ENCODE measurements at places on chromosomes 3 and 15.
A peak's percentile ranks its signal among the peaks of the same experiment; 100 is the strongest.

- peak; percentile 32 for DNase-seq
These were observed 4.4 kb upstream of the CLDN11 start for GRCh38 chr3:170414202-170414663.

GRCh38 chr3:141071681-141072260 lies 20.6 kb downstream of the SPSB4 start:
- no peak for DNase-seq

DNA sequence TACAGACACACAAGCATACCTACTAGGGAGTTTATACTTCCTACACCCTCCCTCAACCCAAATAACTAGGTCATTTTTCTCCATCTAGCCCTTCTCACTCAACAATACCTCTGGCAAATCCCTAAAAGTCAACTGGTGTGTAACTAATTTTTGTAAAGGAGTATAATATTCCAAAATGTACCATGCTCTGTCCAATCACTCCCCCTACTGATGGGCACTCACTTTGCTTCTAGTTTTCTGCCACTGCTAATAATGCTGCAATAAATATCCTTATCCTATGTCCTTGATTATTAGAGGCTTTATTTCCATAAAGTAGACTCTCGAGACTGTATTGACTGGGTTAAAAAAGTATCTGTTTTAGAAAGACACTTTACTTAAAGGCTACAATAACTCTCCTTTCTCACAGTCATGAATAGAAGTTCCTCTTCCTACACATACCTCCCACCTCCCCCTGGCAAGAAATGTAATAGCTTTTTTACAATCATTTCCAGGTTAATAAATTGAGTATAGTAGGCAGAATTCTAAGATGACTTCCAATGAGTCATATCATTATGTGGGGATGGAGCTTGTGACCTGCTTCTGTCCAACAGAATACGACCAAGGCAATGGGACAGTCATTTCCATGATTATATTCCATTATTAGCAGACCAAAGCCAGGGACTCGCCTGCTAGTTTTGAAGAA lies 30.0 kb downstream of the SHQ1 start:
- DNase-seq = no peak

- no peak for DNase-seq
These were observed 21.2 kb downstream of the LRRC2 start for GRCh38 chr3:46544771-46545503.

DNA sequence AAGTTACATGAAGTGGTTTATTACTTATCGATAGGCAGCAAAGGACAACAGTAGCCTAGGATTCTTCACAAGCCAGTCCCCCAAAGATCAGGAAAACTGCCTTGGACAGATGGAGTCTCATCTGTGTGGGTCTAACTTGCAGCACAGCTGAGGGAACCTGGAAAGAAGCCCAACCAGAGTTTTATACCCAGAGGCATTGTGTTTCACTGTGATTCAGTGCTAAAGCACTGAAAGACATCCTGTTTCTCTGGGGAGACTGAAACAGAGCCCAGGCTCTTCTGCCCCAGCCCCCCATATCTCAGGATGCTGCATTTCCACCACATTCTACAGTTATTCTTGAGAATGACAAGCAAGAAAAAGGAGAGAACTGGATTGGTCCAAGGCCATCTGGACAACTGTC lies 48.2 kb upstream of the PYDC2 start:
- DNase-seq = no peak

GRCh38 chr15:69232144-69232543 lies 66.6 kb upstream of the PAQR5 start:
- no peak for DNase-seq

GRCh38 chr15:100131321-100132224 lies 210.2 kb downstream of the ADAMTS17 start:
- DNase-seq = no peak

GRCh38 chr3:2029559-2029958 lies 69.1 kb upstream of the CNTN4 start:
- no peak for DNase-seq

GRCh38 chr3:187223799-187224198 lies 26.5 kb downstream of the RTP1 start:
- DNase-seq = no peak

- DNase-seq = no peak
These were observed 233.2 kb downstream of the FGF12 start for GRCh38 chr3:192494174-192494573.

GRCh38 chr15:78676424-78677110 lies 35.6 kb upstream of the CHRNB4 start:
- no peak for DNase-seq

DNA sequence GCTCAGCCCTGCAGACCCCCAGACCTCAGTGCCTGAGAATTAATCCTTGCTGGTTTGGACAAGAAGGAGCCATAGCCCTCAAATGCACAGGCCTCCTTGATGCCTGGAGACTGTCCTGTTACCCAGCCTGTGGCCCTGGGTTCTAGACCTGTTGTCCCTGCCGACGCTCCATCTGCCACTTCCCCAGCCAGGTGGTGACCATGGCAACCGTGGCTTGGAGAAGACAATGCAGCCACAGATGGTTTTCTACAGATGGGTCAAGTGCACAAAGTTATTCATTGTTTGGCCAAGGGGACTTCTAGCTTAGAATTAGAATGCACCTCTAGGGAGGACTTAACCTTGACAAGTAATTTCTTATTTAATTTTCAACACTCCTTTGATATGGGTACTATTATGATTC lies 297.1 kb downstream of the UACA start:
- DNase-seq = no peak

- DNase-seq = peak; percentile 67
These were observed 73.0 kb downstream of the OXNAD1 start for GRCh38 chr3:16337856-16338540.

GRCh38 chr15:74209997-74210671 lies 7.5 kb upstream of the STRA6 start:
- DNase-seq = no peak

DNA sequence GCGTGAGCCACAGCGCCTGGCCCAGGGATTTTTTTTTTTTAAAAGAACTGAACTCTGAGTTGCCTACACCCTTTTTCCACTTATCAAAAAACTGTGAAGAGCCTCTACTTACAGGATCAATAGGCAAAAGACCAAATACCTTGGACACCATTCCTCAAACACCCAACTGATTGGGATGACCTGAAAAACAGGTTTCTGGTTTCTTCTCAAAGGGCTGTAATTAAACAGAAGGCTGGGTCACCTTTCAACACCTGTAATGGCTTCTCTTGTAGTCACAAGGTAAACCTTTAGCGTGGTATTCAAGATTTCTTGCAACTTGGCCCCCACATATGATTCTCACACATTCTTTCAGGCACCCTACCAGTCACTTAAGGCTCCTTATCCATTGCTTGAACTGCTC lies 38.4 kb upstream of the PLXND1 start:
- DNase-seq = no peak

DNA sequence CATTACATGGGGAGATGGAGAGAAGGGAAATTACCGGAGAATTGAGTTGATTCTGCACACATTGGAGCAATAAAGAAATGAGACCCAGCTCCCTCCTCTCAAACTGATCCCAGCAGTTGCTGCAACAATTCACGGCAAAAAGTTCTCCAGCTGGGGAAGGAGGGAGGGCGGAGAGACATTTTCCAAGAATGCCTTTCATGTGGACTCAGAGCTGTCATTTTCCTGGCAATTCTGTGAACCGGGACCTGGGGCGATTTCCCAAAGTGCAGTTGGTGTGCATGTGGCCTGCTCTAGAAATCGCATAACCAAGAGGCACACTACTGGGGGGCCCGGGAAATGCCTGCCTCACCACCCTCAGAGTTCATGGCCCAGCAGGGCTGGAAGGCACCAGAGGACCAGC lies 48.7 kb upstream of the IREB2 start:
- no peak for DNase-seq

GRCh38 chr15:38626443-38627050 lies 61.9 kb upstream of the RASGRP1 start:
- DNase-seq = no peak

DNA sequence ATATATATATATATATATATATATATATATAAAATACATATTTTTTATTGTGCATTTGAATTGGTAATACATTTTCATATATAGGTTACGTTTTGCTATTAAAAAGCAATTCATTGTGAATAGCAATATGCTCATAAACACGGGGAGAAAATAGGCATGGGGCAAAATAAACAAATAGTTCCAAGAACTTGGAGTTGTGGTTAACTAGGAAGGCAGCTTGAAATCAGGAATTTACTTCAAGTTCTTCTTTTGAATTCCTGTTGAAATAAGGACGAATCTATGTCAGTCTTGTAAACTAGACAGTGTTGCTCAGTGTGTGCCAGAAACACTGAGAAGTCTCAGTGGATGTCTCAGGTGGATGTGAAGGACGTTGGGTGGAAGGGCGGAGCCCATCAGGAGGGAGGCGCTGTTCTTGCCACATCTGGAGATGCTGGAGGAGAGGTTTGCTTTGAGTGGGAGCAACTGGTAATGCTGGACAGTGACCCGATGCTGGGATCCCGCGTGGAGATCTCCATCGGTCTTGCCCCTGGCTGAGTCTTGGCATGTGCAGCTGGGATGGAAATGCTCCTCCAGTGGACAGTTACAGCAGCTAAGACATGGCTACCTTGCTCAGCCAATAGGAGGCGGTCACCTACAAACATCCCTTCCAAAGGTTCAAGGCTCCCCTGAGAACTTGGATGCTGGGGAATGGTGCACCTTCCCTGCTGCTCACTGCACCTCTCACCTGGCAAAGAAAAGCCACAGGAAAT lies 2.5 kb downstream of the IL16 start:
- no peak for DNase-seq

DNA sequence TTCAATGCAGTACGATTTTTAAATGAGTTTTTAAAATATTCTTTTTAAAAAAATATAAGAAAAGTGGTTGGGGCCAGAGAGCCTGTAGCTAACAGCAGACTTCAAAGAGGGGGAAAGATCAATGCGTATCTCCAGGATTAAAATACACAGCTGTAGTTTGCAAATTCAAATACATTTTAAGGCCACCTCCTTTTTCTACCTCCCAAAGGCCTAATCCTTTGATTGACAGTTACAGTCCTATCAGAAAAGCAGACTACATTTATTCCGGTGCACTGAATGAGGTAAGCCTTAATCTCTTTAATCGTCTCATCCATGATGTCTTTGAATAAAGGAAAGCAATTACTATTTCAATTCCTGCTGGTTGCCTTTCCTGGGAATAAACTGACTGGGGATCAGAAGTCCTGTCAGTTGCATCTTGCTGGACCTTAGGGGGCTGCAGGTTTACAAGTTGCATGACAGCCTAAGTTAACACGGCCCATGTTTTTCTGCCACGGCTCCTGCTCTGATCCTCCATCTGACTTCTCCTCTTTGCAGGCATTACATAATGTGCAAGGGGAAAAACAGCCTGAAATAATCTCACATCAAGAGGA lies 51.7 kb downstream of the CADPS start:
- DNase-seq = no peak

DNA sequence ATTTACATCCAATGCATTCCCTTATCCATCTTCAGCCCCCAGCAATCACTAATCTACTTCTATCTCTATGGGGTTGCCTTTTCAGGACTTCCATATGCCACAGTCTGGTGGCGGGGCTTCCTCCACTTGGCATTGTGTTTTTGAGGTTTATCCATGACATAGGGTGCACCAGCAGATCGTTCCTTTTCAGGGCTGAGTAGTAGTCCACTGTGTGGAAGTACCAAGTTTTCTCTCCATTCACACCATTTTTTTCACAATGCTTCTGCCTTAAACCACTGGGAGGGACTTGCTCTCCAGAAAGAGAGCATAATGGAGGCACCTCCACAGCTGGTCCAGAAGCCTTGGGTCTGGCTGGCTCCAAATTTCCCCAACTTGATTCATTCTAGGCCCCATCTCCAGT lies 144.0 kb upstream of the IQSEC1 start:
- no peak for DNase-seq

- DNase-seq = no peak
These were observed 33.8 kb downstream of the CCDC66 start for GRCh38 chr3:56590814-56591213.
